Nephron progenitor cell (in vitro differentiated cells): ENCODE measurements at places on chromosomes 2 and 18.

DNA sequence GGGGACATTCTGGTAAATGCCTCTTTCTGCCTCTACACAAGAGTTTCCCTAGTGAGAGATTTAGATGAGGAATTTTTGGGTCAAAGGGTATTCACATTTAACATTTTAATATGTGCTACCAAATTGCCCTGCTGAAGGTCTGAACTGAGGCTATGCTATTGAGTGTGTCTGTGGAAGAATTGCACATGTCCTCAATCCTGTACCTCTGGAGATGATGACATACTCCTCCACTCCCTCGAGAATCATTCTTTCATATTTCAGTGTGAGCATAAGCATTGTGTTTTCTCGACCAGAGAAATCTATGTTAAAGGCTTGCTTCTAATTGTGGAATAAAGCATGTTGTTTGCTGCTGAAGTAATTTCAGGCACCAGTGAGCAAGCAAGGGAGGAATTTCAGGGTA is 110.5 kb downstream of the TSN start:
- DNase-seq = no peak

DNA sequence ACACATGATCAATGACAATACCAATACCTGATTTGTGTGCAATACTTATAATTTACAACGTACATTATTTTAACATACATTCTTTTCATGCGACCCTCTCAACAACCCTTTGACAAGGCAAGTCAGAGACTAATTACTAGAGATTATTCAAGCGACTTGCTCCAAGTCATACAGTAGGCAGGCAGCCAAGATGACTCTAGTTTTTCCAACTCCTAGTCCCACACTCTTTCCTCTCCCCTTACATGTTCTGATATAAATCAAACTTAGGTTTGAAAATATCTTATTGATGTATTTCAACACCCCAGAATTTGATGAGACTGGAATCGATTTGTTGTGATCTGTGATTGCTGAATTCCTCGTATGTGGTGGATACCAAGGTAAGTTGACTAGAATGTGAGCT is 8.0 kb upstream of the CYP27C1 start:
- no peak for DNase-seq

DNA sequence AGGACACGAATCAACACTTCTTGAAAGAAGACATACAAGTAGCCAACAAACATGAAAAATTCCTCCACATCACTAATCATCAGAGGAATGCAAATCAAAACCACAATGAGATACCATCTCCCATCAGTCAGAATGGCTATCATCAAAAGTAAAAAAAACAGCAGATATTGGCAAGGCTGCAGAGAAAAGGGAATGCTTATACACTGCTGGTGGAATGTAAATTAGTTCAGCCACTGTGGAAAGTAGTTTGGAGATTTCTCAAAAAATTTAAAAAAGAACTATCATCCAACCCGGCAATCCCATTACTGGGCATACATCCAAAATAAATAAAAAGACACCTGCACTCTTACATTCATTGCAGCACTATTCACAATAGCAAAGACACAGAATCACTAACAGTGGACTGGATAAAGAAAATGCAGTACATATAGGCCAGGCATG is 78.7 kb downstream of the GRB14 start:
- DNase-seq = no peak

DNA sequence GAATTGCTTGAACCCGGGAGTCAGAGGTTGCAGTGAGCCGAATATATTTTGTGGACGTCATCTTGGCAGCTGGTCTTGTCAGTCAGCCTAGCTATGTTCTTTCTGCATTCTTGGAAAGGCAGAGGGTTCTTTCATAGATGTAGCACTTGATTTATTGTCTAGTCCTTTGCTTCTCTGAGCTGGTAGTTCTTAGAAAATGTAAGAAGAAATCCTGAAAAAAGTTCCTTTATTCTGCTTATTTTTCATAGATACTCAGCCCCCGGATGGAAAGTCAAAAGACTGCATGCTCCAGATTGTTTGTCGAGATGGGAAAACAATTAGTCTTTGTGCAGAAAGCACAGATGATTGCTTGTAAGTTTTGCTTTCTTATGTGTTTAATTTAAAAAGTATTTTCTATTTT is 21.3 kb downstream of the PLEKHB2 start:
- DNase-seq = no peak

- no peak for DNase-seq
Measured at GRCh38 chr2:70041663-70042062, 45.6 kb upstream of the PCBP1 start.

DNA sequence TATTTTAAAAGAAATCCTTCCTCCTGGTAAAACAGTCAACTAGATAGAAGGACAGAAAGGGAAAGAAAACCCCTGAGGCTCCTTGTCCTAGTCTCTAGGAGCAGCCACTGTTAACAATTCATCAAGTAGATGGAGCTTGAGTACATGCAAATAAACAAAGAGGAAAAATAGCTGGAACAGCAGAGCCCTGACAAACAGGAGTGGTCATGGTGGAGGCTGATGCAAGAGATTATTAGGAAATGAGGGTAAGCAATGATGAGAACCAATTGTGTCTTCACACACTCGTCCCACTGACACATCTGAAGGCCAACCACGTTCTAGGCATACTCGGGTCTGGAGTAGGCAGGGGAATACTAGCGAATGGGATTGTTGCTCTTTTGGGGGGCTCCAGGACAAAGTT is 9.2 kb downstream of the DLGAP1 start:
- DNase-seq = no peak

GRCh38 chr2:28074137-28074536 is 183.6 kb downstream of the BABAM2 start:
- DNase-seq = no peak

- DNase-seq = no peak
Measured at GRCh38 chr2:120933693-120934573, 198.3 kb downstream of the GLI2 start.

DNA sequence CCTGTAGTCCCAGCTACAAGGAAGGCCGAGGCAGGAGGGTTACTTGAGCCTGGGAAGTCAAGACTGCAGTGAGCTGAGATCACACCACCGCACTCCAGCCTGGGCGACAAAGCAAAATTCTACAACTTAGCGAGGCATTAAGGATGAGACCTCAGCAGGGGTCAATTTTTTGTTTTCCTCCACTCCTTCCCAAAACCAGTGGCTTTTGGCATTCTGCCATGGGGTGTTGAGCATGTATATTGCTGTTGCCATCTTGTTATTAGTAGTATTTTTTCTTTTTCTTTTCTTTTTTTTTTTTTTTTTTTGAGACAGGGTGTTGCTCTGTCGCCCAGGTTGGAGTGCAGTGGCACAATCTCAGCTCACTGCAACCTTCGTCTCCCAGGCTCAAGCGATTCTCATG is 8.9 kb upstream of the GIGYF2 start:
- no peak for DNase-seq

GRCh38 chr2:197560146-197560665 is 44.3 kb downstream of the MOB4 start:
- DNase-seq = no peak

GRCh38 chr2:237336131-237336530 is 77.8 kb downstream of the COL6A3 start:
- peak; percentile 20 for DNase-seq

DNA sequence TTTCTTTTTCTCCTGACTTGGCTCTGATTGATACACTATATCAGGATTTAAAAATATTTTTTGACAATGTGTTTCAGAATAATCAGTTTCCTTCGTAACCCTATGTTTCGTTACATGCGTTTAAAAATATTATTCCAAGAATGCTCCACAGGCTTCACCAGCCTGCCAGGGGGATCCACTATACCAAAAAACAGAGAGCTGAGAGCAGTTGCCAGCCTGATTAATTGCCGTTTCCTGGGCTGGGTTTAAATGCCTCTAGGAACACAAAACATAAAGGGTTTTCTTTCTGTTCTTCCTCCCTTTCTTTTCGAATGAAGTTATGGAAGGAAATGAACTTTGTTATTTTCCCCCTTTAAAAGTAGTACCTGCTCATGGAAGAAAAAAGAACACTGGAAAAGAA is 47.9 kb downstream of the LRRFIP1 start:
- no peak for DNase-seq

DNA sequence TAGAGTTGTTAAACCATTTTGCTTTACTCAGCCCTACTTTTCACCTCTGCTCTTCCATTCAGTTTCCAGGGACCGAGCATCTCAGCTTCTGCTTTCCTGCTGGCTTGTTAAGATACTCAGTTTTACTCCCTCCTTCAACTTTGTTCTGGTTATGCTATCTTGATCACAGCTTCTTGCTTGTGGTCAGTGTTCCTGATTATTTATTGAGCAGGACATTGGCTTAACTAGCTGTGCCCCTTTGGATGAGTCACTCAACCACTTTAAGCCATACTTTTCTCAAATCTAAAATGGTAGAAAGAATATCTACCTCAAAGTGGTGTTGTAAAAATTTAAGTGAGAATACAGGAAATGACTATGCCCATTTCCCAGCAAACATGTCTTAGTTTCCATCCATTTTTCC is 124.0 kb downstream of the KYNU start:
- DNase-seq = no peak

DNA sequence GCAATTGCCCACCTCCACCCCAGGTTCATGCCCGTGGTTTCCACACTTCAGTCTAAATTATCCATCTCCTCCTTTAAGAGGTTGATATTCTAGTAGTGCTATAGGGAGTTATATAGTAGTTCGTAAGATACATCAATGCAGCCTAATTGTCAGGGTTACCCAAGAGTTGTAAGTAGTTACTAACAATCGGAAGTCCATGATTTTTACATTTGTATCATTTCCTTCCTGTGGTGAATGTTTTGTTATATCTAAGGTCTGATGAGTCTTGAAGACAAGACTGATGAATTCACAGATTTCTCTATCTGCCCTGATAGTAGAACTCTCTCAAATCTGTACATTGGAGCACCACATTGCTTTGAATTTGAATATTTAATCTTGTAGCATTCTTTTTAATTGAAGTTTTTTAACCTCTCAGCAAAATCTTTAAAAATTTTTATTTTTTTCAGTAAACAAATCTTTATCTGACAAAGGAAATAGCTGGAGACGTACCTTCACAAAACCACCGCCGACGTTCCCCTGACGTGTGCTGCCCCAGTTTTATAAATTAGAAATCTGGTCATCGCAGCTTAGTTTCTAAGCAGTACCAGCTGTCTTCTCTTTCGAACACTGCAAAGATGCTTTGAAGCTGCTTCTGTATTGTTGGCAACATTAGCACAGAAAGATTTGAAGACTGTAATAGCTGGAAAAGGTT is 264.5 kb downstream of the SOCS6 start:
- no peak for DNase-seq

- DNase-seq = no peak
Measured at GRCh38 chr18:41871229-41872000, 83.6 kb upstream of the PIK3C3 start.

GRCh38 chr2:98768384-98769113 is 37.6 kb upstream of the MGAT4A start:
- no peak for DNase-seq

DNA sequence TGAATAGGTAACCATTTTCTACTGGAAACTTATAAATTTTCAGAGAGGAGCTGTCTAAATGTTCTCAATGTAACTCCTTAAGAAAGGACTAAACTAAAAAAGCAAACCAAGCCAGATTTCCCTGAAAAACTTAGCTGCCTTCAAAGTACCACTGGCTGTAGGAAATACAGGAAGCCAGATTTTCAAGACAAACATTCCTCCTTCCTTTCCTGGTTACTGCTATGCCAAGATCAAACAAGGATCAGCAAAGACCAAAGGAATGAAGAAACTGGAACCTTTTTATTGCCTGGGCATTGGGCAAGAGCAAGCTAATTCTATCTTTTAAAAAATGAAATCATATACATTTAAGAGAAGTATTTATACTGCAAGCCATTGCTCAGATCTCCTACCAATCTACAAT is 212.7 kb downstream of the DYM start:
- no peak for DNase-seq

- DNase-seq = no peak
Measured at GRCh38 chr2:102672107-102672776, 52.9 kb downstream of the SLC9A2 start.

GRCh38 chr2:37966326-37966725 is 41.2 kb downstream of the RMDN2 start:
- DNase-seq = no peak

DNA sequence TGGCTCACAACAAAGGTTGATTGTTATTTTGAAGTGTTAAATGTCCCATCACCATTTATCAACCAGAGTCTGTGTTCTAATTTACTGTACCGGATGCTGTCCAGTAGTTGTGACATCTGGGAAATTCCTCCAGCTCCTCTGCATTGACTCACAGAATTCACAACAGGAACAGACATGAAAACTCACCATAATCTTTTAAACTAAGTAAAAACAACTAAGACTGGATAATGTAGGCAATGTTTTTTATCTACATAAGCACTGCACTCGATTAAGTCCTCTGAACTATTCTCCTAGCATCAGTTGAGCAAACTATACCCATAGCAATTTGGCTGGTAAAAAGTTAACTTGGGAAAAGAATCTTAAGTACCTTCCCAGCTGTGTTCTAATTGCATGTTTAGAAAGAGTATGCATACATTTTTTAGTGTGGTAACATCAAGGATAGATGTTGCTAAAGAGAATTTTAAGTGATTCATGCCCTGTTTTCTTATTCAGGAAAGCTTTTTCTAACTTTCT is 42.9 kb upstream of the MYO1B start:
- no peak for DNase-seq

DNA sequence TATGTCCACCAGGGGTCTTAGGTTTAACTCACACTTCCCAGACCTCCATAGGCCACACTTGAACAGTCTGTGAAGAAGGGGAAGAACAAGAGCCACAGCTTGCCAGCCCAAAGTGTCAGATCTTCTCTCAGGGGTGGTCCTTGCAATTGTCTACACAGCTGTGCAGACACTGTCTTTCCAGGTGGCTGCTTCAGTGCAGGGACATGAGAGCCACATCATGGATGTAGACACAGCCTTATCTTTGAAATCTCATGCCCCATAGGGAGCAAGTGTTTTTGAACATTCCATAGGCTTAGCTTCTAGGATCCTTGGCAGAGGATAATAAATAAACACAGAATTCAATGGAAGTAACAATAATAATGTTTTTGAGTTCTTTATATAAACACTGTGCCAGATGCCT is 6.7 kb downstream of the ZNF407 start:
- DNase-seq = no peak

GRCh38 chr2:190950566-190950991 is 63.4 kb downstream of the STAT1 start:
- DNase-seq = no peak

- peak; percentile 54 for DNase-seq
Measured at GRCh38 chr2:128178650-128179460, 87.9 kb downstream of the UGGT1 start.

- peak; percentile 50 for DNase-seq
Measured at GRCh38 chr2:94996305-94997100, 29.0 kb upstream of the MAL start.

- DNase-seq = no peak
Measured at GRCh38 chr2:139162456-139162855, 382.3 kb upstream of the NXPH2 start.

- DNase-seq = no peak
Measured at GRCh38 chr18:46754188-46754587, 2.7 kb downstream of the ST8SIA5 start.

GRCh38 chr2:238302087-238302486 is 13.7 kb upstream of the PER2 start:
- no peak for DNase-seq

DNA sequence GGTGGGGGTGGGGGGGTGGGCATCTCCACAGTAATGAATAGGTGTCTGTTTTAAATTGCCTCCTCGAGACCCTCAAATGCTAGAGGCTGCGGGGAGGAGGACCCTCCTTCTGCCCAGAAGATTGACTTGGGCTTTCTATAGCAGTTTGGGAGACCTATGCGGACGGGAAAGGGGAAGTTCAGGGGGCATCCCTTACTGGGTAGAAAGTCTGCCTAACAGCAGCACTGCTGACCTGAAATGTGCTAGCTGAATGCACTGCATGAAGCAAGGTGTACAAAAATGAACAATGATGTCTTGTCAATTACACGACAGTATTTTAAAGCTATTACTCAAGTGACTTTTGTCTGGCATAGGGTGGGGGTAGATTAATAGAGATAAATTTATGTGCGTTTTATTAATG is 2.5 kb downstream of the DCC start:
- no peak for DNase-seq
